ENCODE measurements at places on chromosomes 5 and 9.

DNA sequence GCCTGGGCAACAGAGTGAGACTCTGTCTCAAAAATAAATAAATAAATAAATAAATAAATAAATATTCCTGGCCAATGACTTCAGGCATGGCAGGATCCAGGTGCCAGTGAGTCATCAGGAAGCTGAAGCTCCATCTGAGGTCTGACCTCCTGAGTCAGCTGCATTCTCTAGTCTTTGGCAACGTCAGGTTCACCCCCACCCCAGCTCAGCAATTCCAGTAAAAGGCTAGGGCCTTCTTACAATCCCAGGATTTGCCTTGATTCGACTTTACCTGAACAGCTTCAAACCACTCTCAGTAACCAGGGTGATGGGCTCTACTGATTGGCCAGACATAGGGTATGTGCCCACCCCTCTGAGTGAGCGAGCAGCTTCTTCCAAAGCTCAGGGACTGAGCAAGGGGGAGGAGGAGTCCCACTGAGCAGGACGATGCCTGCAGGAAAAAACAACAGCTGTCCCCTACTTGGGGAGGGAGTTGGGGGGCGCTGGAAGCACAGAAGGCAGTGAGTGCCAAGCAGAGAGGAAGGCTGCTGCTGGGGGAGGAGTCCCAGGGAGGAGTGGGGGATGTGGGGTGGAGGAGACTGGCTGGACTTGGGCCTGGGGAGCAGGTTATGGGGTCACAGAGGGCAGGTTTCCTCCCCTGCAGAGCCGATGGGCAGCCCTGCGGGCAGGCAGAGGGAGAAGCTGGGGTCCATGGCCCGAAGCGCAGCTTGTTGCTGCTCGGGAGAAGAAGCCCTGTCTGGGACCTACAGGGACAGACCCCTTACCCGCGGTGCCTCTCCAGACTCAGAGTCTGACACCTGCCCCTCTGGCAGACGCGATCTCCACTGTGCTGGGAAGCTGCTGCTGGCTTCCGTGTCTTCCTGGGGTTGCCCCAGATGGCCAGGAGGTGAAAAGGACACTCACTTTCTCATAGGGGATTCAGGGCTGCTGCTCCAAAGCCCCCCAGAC lies 25.9 kb upstream of the UNC5A start:
- DNase-seq: no peak

- DNase-seq: no peak
Measured at GRCh38 chr5:10479154-10479721, 37.6 kb downstream of the ROPN1L start.

DNA sequence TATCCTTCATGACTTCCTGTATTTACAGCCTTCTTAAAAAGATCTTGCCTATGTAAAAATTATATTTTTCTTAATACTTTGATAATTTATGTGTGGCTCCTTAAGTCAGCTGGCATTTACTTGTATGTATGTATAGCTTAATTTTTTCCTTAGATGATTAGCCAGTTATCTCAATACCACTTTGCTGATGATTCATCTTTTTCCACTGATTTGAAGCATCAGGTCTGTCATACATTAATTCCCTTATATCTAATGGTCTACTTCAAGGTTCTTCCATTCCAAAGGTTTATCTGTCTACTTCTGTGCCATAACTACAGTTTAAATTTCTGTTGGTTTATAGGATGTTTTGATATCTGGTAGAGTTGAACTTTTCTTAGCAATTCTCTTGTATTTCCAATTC lies 44.9 kb upstream of the MTMR12 start:
- DNase-seq: no peak

DNA sequence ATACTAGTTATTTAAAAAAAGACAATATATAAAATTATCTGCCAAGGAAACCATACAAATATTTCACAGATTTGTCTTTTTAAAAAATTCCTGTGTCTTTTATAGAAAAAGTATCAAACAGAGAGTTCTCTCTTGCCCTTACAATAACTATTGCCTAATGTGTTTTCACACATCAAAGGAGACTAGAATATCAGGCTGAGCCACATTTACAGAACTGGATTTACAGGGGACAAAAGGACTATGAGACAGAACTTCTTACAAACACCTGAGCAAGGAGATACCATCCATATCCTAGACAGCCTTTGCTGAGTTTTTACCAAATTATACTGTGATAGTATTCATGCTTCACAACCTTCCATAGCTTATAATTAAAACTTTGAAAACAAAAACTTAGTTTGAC lies 34.2 kb downstream of the TMEM245 start:
- no peak for DNase-seq

DNA sequence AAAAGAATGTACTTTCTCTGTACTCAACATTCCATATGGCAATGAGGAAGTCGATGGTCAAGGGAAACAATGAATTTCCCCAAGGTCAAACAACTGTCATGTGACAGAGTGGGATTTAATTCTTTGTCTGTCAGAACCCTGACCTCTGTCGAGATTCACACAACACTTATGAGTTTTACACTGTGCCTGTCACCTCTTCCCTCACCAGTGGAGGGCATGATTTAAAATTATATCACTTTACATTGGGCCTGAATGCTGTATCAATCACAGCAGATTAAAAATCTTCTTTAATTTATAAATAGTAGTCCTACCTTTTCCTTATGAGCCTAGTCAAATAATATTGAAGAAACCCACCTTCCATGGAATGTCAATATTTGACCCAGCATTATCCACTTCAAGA lies 276.7 kb downstream of the CDH10 start:
- no peak for DNase-seq

GRCh38 chr5:137296213-137296781 lies 202.8 kb downstream of the SPOCK1 start:
- DNase-seq: no peak

DNA sequence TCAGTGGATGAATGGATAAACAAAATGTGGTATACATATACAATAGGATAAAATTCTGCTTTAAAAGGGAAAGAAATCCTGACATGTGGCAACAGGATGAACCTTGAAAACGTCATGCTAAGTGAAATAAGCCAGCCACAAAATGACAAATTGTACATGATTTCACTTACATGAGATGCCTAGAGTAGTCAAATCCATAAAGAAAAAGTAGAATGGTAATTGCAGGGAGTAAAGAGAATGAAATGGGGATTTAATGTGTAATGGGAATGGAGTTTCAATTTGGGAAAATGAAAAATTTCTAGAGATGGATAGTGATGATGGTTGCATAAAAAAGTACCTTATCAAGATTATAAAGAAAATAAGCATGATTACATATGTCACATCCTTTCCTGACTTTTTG lies 1489.2 kb upstream of the C9orf72 start:
- no peak for DNase-seq

GRCh38 chr9:136095070-136096058 lies at the start of gene NACC2:
TSS of gene NACC2 (minus strand) at chr9:136095289. CDS start at chr9:136050521, 44,768 bp downstream.
- peak; percentile 49 for DNase-seq

- no peak for DNase-seq
Measured at GRCh38 chr5:151094852-151095245, 14.0 kb upstream of the TNIP1 start.

- no peak for DNase-seq
Measured at GRCh38 chr5:75053054-75053303, 621 bp upstream of the GCNT4 start.

DNA sequence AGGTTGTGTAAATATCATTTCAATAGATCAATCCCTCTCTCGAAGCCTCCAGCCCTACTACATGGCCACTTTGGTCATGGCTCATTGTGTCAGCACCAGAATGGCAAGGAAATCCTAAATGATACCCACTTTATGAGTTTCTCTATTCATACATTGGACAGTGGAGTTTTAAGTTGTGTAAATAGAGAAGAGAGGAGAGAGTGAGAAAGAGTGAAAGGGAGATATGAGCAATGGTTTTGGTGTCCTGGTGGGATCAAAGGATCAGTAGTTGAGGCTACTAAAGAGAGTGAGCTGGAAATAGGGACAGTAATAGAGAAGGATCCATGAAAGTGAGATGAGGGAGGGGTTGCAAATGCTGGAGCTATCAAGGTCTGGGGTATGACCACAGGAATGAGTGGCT lies 31.5 kb upstream of the GZMA start:
- no peak for DNase-seq

DNA sequence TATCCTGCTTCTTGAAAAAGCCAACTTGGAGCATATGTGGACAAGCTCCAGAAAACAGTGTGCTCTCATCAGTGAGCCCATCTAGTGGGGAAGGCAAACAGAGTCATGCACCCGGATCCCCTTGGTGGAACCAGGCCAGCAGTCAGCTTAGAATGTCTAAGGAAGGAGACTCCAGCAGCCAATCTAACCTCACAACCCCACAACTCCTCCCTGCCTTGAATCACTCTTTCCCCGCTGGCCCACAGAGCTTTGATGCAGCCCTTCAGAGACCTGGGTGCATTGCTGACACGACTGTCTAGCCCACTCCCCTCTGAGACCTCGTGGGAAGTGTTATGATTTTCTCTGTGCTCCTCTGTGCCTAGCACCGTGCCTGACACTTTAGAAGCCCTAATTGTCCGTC lies 623.7 kb downstream of the BNC2 start:
- DNase-seq: no peak

DNA sequence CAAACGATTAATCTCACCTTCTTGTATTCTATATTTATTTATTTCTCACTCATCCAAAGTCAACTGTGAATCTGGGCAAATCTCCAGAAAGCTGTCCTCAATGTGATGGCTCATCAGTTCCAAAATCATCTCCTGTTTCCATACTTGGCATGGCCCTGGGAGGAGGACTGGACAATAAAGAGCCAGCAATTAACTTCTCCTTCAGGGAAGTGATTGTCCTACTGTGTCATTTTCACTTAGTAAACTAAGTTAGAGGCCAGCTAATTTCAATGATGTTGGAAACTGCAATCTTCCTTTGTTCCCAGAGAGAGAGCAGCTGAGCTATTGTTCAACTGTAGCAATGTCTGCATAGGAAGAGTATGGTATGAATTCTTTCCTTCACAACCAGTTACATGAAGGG lies 17.5 kb downstream of the CDH12 start:
- DNase-seq: no peak

DNA sequence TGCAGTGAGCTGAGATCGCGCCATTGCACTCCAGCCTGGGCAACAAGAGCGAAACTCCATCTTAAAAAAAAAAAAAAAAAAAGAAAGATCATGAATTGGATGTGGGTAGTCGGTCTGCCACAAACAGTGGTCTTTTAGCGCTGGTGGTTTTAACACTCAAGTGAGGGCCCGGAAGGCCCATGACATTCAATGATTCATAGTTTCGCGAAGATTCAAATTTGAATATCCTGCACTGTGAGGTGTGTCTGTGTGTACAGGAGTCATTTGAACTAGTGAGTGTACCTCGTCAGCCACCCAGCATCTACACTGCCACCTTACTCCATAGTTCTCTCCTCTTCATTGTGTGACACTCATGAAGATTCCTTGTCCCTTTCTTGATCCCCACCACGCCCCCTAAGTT lies 41.3 kb downstream of the CFAP77 start:
- no peak for DNase-seq

DNA sequence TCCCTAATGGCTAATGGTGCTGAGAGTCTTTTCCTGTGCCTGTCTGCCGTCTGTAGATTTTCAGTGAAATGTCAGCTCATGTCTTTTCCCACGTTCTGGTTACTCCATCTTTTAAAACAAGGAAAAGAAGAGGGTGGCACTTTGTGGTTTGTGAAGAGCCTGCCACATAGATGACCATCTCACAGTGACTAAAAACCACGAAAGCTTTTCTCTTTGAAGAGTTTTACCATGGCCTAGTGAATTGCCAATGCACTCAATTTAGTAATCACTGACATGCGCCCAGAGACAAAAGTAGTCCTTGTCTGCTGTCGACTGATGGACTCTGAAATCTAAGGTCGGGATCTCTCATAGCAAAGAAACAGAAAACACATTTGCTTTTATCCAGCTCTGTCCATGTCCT lies 50.4 kb downstream of the SPATA31C2 start:
- DNase-seq: no peak

- DNase-seq: no peak
Measured at GRCh38 chr5:14298126-14298847, 155.1 kb downstream of the TRIO start.

DNA sequence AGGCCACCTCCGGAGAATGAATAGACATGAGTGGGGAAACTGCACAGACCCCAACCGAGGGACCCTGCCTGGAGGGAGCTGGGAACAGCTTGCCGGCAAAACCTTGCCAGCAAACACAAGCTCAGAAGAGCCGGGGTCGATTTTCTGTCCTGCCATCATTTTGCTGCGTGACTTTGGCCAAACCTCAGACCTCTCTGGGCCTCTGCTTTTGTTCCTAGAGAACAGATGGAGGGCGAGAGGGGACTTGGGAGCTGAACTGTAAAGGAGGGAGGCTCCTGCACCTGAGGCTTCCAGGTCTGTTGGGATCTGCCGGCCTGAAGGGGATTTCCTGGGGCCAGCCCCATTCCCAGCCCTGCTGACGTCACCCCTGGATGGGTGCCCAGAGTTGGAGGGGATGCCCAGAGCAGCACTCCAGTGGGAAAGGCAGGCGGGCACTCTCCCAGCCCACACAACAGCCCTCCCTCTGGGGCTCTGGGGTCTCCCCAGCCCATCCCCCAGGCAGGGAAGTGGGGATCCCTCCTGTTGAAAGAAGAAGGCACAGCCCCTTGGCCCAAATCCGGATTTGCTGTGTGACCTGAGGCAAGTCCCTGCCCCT lies 40.4 kb upstream of the SYNPO start:
- DNase-seq: no peak
